ENCODE measurements at places on chromosomes 1 and 21.

DNA sequence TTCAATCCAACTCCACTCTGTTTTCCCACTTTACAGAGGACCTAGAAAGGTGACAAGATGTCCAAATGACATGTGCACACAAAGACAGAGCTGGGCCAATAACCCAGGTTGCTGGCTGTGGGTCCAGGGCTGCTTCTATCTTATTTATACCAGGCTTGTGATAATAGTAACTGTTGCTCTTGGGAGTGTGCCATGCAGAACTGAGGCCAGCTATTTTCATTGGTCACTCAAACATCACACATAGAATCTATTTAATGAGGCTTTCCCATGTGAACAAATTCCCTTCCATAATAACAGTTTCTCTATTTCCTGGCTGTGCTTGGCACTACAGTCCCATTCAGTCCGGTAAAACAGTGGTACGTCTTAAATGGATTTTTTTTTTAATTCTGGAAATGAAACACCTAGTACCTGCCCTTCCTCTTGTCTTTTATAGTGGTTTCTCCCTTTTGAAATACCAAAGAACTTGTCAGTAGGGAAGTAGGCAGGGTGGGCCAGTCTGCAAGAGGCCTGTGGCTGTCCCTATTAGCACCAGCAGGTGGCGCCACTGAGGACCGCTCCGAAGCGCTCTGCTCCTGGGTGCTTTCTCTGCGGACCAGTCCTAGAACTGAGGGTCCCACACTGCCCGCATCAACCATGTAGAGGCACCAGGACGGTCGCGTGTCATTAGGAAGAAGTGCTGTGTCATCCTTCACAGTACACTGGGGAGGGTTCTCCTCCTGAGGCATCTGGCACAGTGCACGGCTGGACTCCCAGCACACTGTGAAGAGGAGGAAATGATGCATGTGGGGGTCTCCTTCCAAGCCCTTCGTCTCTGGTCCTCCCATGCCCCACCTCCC, 52.1 kb downstream of the GPR161 start:
- DNase-seq: no peak

GRCh38 chr1:76048219-76048618, 26.3 kb upstream of the ST6GALNAC3 start:
- DNase-seq: no peak

GRCh38 chr1:55195521-55196233, 19.5 kb downstream of the USP24 start:
- no peak for DNase-seq

- no peak for DNase-seq
Observed at GRCh38 chr1:38274974-38275373, 228.4 kb upstream of the POU3F1 start.

GRCh38 chr1:14845851-14846250, 247.4 kb downstream of the KAZN start:
- no peak for DNase-seq

DNA sequence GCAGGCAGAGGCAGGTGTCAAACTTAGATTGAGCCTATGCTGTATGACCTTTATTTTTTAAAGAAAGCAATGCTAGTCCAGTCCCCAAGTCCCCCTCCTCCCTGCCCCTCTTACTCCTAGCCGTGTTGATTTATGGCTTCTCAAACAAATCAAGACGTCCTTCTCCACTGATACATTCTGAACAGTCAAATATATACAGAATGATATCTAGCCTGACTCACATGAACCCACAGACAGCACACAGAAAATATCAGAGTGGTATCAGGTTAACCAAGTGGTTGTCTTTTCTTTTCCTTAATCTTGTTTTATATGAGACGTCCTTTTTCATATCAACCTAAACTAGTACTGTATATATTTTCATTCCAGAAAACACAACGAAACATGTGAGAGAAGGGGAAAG, 13.4 kb downstream of the DAB1 start:
- no peak for DNase-seq

DNA sequence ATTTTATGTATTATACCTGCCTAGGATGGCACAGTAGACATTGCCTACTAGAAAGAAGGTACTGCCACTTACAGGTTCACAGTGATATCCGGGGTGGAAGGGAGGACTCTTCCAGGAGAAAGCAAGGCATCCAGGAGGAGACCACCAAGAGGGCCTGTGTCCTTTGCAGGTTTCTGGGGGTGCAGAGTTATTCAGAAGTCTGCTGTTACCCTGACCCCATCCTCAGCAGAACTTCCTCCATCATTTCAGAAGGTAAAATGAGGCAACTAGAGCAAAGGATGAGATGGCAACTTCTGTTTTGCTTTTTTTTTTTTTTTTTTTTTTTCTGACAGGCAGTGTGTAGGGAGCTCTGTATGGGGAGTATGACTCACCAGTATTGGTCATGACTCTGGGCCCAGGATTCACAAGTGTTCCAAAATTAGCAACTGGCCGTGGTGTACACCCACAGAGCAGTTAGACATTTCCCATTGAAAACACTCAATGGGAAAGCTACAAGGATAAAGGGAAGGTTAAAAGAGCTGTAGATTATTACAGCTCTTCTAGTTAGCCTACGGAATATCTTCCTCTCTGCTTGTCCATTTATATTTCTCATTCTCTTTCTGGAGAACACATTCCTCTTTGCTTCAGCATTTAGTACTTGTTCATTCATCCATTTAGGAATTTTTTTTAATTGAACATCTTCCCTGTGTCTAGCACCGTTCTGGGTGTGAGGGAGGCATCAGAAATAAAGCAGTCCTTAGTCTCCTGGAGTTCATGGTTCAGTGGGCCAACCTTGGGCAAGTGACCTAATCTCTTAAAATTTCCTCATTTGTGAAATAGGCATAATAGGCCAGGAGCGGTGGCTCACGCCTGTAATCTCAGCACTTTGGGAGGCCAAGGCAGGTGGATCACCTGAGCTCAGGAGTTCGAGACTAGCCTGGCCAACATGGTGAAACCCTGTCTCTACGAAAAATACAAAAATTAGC, 50.5 kb upstream of the PPP2R5A start:
- peak; percentile 36 for DNase-seq

- DNase-seq: no peak
Observed at GRCh38 chr1:69139007-69139406, 428.7 kb upstream of the LRRC7 start.

All from thoracic aorta (tissue), 2 donors.